ENCODE measurements at places on chromosomes 4 and X.
A peak's percentile ranks its signal among the peaks of the same experiment; 100 is the strongest.

DNA sequence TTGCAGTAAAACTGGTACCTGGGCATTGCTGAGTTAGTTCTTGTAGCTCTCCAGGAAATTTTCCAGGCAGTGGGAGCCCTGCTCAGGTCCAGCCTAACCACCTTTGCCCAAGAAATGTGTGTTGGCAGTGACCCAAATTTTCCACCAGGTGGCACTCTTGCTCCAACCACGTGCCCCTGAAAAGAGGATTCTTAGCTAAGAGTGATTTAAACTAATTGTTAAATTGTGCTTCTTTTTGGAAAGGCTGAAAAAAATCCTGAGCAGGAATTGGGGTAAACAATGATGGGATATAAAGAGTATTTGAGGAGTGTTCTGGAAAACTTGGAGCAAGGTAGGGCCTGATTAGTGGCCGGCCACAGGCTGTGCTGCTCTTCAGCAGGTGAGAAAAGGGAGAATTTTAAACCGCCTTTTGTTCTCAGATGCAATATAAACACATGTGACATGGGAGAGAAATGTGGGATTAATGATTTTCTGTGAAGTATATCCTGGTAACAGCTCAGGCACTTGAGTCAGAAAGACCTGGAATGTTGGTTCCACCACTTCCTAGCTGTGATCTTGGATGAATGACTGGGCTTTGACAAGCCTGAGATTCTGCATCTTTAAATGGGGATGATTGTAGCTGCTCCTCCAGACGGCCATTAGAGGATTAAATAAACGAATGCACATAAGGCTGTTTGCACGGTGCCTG lies 219.6 kb downstream of the PTTG2 start:
- peak; percentile 89 for DNase-seq

DNA sequence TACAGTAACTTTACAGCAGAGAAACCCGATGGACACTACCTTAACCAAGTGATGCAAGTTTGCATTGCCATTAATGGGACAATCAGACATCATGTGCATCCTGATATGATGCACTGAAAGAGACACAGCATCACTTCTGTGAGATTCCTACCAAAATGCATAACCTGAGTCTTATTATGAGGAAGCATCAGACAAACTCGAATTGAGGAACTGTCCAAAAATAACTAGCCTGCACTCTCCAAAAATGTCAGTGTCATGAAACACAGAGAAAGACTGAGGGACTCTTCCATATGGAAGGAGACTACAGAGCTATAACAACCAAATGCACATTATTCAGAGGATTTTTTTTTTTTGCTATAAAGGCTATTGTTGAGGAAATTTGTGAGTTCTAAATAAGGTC lies 66.6 kb upstream of the IQSEC2 start:
- DNase-seq, result no peak

DNA sequence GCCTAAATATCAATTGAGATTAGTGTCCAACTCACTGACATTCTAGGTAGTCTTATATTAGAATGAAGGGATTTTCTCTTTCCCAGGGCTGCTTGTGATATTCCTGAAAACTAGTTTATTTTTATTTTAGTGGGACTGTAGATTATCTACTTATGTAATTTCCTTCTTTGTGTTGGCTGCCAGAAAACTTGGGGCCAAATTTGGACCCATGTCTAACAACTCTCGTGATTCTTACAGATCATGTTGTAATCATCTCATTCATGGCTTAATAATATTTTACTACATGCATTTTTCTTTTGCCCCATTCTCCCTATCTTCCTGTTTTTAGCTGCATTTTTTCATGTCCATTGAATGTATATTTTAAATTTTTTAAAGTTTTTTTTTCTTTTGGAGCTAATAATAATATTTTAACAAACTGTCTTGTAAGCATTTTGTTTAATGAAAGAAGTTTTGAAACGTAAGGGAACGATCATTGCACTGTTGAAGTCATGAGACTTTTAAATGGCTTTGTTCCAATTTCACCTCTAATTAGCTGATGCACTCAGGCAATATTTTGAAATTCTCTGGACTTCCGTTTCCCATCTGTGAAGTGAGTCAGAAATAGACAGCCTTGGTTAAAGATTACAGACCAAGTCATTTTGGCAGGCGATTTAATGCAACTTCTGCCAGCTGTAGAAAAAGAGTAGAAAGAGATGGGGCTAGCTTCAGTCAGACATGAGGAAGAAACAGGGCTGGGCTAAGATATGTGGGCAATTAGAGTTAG lies 14.3 kb upstream of the TDO2 start:
- no peak for DNase-seq

- no peak for DNase-seq
Measured at GRCh38 chr4:137952116-137952515, 290.0 kb downstream of the SLC7A11 start.

DNA sequence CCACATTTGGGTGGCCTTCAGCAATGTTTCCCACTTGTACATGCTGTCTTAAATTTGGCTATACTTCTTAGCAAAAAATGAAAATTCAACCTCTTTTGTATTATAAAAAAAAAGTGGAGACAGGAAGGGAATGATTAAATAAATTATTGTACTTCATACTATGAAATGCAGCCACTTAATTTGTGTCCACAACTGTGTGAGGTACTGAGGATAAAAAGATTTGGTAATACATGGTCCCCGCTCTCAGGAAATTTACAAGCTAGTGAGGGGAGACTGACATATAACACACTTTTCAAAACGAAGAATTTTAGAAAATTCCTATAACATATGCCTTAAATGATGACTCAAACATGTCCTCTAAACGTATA lies 105.0 kb downstream of the HNRNPD start:
- DNase-seq, result no peak

DNA sequence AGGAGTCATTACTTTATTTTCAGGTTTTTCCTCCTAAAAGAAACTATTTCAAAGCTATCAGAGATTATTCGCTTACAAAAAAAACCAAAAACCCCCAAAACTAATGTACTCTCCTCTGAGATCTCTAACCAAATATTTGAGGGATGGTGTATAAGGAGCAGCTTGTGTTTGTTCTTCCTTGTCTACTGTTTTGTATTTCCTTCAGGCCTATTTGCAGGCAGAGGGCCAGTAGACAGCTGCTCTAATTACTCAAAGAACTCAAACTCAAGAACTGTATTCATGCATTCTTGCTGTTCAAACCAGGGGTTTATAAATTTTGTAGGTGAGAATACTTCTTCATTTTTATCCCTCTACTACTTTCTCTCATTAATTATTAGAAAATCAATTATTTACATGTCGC lies 51.3 kb downstream of the SH3RF1 start:
- DNase-seq, result no peak

GRCh38 chr4:101217353-101218031 lies 129.8 kb downstream of the PPP3CA start:
- no peak for DNase-seq

- DNase-seq, result no peak
Measured at GRCh38 chr4:1784789-1785591, 8.1 kb upstream of the FGFR3 start.

DNA sequence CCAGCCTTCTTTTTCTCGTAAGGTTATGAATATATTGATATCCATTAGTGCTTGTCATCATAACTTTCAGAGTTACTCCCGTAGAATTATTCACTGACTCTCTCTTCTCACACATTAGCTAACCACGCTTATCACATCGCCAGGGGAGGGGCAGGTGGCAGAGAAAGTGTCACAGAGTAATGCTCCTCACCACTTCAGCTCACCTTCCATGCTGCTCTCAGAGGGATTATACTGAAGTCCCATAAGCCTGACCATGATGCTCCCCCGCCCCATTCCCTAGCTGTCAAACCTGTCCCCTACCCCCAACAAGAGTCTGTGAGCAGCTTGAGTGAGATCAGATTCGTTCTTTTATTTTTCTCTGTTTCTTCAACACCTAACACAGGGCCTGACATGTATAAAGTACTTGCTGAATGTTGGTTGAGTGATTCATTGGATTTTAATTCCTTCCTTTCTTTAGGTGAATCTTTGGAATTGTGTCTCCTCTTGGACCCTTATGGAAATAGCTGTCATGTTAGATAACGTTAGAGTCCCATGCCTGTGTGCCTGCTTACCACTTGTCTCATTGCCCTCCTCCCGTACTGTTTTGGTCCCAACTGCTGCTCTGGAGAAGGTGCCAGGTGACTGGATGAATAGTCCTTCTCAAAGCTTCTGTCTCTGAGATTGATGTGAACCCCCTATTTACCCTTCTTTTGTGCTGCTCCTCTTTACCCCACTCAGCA lies 55.1 kb downstream of the RS1 start:
- DNase-seq, result no peak

- DNase-seq, result no peak
Measured at GRCh38 chrX:12434493-12434892, 296.2 kb downstream of the FRMPD4 start.

GRCh38 chrX:153938226-153938786 lies 3.5 kb upstream of the NAA10 start:
- no peak for DNase-seq

- no peak for DNase-seq
Measured at GRCh38 chr4:158819942-158820786, 51.3 kb downstream of the FNIP2 start.

- DNase-seq, result no peak
Measured at GRCh38 chr4:159096434-159096833, 6.4 kb upstream of the RAPGEF2 start.

DNA sequence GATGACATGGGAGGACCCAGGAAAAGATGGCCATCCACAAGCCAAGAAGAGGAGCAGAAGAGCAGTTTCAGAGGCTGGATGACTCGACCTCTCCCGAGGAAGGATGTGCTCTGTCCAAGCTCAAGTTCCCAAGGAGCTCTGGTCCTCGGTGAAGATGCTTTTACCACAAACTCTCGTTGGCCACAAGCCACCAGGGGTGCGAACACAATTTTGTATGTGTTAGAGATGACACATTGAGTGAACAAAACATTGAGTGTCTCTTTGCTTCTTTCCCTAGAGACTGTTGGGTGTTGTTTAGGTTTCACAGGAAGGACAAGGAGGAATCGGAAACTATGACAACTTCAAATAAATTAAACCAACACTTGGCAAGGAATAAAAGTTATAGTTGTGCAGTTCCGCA lies 26.3 kb downstream of the FGFBP1 start:
- no peak for DNase-seq

GRCh38 chr4:27811948-27812347 lies 951.3 kb downstream of the STIM2 start:
- DNase-seq, result no peak

DNA sequence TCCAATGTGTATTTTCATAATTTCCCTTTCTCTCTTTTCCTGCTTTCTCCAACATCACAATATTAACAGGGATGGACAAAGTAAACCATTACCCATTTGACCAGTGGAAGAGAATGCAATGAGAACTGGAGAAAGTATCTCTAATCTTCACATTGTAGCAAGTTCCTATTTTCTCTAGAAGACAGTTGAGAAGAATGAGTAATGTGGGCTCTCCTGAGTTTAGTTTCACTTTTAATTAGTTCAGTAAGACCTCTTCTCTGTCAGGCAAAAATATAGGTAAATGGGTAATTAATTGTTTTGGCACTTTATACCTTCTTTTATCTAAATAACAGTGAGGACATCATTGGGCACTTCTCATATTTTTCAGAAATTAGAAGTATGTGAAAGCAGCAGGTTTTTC lies 602.0 kb downstream of the GLUD2 start:
- DNase-seq, result no peak

- DNase-seq, result no peak
Measured at GRCh38 chr4:122689972-122690371, 42.5 kb upstream of the BBS12 start.

DNA sequence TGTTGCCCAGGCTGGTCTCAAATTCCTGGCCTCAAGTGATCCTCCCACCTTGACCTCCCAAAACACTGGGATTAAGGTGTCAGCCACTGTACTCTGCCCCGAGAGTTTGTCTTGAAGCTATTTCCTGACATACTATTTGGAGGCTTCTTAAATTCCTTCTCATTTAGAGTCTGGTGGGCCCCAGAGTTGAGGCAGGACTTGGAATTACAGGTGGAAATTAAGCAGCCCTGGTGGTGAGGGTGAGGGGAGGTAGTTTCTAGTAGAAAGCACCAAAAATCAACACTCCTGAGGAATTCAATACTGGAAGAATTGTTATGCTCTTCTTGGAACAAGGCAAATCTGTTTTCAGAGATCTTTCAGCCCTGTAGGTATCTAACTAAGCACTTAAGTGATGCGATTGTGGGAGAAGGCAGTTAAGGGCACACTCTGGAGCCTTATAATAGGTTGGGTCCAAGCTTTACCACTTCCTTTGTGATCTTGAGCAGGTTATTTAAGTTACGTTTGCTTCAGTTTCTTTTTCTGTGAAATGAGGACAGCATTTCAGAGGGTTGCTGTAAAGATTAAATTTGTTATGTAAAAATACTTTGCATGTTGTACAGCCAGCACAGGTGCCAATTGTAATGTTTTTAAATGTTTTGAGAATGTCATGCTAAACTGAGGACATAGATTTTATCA lies 200.7 kb downstream of the SOWAHB start:
- DNase-seq, result no peak

- no peak for DNase-seq
Measured at GRCh38 chr4:110644008-110644407, 21.1 kb upstream of the PITX2 start.

GRCh38 chrX:112851806-112852205 lies 11.2 kb upstream of the AMOT start:
- no peak for DNase-seq

- no peak for DNase-seq
Measured at GRCh38 chr4:158599150-158599549, 72.5 kb downstream of the C4orf46 start.

DNA sequence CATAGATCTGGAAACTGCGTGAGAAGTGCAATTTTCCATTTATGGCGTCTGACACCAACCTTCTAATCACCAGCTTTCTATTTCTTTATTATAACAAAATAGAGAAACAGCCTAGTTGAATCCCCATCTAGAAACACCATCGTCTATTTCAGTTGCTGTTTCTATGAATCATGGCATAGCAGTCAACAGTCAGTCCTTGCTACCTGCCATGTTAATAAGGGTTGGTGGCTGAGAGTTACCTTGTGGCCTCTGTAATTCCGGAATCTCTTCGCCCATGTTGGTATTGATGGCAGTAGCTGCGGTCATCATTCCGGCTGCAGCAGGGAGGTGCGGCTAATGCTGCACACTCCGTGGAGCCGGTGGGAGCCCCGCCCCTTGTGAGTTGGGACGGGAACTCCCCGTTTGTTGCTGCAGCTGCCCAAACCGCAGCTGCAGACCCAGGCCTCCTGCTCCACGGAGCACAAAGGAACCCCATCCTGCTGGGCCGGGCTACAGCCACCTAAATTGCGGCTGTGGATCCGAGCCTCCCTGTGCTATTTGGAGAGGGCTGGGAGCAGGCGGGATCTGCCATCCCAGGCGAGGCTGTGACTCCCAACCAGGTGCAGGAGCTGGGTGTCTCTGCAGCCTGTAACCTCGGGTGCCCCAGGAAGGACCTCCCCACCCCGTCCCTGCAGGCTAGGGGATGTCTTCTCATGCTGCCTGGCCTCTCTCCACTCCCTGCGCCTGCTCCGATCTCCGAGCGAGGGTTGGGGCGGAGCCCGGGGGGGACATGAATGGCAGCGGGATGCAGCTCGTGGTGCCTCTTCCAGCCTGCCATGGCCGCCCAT lies 115.4 kb upstream of the STK26 start:
- no peak for DNase-seq

GRCh38 chr4:16745009-16745635 lies 153.3 kb downstream of the LDB2 start:
- DNase-seq, result no peak
